Activated CD8-positive, alpha-beta memory T cell treated with anti-CD3 and anti-CD28 coated beads, Interleukin-2, amount 50 U/mL, for 4 hours (primary cell): ENCODE measurements at places on chromosomes 3 and 15.

GRCh38 chr3:134594331-134594741 lies 56.5 kb downstream of the KY start:
- DNase-seq: no peak

- no peak for DNase-seq
Measured at GRCh38 chr3:84073664-84074063, 885.1 kb upstream of the CADM2 start.

DNA sequence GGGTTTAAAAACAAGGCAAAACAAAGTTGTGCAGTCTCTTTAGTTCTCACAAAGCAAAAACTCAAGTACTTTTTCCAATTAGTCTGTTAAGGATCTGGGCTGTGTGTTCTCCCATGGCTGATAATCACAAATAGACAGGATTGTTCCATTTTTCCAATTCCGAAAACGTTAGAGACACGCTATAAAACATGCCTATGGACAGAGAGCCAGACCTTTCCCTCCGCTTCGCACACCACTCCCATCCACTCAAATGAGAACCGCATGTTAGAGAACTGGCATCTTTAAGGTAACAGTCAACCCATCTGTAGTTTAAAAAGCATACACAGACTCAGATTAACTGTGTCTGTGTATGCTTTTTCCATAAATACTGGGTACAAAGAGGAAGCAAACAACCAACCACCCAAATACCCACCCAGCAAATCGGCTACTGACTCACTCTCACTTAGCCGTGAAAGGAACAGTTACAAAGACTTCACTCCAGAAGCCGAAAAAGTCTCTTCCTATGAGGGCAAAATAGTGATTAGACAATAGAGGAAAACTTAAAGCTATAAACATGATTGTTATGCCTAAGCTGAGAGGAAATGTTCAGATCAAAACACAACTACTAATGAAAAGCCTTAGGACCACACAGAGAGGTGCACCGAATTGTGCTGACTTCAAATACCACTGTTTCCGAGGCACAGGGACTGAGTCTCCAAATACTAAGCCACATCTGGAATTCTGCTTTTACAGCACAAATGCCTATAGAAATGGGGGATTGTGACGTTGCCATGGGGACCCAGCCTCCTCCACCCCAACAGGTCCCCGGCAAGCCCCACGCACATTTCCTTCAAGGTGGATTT lies 36.1 kb downstream of the IL17RD start:
- DNase-seq: no peak

DNA sequence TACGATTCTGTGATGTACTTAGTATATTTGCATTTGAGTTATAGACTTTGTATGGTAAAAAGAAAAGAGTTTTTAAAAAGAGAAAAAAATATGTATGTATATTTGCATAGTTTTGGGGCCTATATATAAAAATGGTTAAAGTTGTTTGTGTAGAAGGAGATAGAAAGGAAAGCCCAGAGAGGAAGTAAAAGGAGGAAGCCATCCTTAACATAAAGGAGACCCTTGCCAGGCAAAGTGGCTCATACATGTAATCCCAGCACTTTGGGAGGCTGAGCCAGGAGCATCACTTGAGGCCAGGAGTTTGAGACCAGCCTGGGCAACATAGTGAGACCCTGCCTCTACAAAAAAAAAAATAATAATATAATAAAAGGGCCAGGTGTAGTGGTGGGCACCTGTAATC lies 8.4 kb downstream of the SNAP23 start:
- no peak for DNase-seq

DNA sequence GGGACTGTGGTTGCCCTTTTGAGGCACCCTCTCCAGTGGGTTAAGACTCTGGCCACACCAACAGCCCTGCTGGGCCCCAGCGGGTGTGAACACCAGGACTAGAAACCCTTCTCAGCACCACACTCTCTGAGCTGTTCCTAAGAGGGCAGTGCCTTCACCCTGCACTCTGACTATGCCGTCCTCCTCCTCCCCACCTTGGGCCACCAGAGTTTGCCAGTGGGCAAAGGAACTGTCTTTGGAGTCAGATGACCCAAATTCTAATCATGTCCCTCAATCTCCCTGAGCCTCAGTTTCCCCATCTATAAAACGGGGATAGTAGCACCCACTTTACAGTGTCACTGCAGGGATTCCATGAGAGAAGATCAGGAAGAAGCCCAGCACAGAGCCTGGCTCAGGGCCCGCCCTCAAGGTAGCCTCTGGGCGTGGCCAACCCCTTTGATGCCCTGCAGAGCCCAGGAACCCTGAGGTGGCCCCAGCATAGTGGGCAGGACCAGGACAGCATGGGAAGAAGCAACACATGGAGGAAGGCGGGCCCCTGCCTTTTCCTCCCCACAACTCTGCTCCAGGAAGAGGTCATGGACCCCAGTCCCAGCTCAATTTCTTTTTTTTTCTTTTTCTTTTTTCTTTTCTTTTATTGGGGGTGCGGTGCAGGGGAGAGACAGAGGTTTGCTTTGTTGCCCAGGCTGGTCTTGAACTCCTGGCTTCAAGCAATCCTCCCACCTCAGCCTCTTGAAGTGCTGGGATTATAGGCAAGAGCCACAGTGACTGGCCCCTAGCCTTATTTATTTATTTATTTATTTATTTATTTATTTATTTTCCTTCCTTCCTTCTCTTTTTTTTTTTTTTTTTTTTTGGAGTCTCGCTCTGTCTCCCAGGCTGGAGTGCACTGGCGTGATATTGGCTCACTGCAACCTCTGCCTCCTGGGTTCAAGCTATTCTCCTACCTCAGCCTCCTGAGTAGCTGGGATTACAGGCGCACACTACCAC lies 115.7 kb upstream of the LINGO1 start:
- DNase-seq: no peak

- no peak for DNase-seq
Measured at GRCh38 chr3:166052440-166052839, 215.2 kb upstream of the BCHE start.

DNA sequence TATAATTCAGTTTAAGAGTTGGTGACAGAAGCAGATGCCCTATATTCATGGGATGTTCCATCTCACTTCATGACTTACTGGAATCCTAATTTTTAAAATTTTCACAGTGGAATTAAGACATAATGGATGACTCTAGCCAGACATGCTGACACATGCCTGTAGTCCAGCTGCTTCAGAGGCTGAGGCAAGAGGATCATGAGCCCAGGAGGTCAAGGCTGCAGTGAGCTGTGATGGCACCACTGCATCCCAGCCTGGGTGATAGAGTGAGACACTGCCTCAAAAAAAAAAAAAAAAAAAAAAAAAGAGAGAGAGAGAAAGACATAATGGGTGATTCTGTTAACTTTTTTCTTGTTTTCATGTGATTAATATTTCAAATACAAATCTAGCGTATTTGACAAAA lies 123.6 kb downstream of the KLHL25 start:
- no peak for DNase-seq
